Activated T-cell treated with anti-CD3 and anti-CD28 coated beads, Interleukin-2, amount 50 U/mL, for 24 hours (primary cell): ENCODE measurements at places on chromosomes 5 and 9.

- no peak for DNase-seq
- no peaks in the 10 kb centered on the region for H3K36me3 ChIP-seq
- H3K4me1 ChIP-seq: no peaks in the 10 kb centered on the region
- no peak overlapping the region for H3K4me3 ChIP-seq
- no peaks in the 10 kb centered on the region for H3K27me3 ChIP-seq
- no peak overlapping the region for H3K27ac ChIP-seq
These were observed 1126.7 kb upstream of the CDH9 start for GRCh38 chr5:28165096-28165495.

GRCh38 chr5:2204366-2205184 lies 321.9 kb upstream of the IRX4 start:
- no peak for DNase-seq
- H3K4me1 ChIP-seq: no peaks in the 10 kb centered on the region
- H3K27ac ChIP-seq: no peak overlapping the region
- H3K36me3 ChIP-seq: no peaks in the 10 kb centered on the region
- H3K4me3 ChIP-seq: no peak overlapping the region
- peaks cover 31% of the 10 kb centered on the region for H3K27me3 ChIP-seq

GRCh38 chr5:11261241-11261640 lies 500.2 kb upstream of the DAP start:
- no peaks in the 10 kb centered on the region for H3K4me1 ChIP-seq
- peaks cover 4% of the 10 kb centered on the region for H3K27me3 ChIP-seq
- no peak for DNase-seq
- H3K4me3 ChIP-seq: no peak overlapping the region
- no peaks in the 10 kb centered on the region for H3K36me3 ChIP-seq

- no peaks in the 10 kb centered on the region for H3K36me3 ChIP-seq
- no peak for DNase-seq
- no peak overlapping the region for H3K27ac ChIP-seq
- no peaks in the 10 kb centered on the region for H3K4me1 ChIP-seq
- no peak overlapping the region for H3K4me3 ChIP-seq
These were observed 102.7 kb downstream of the DPYSL3 start for GRCh38 chr5:147407094-147407681.

DNA sequence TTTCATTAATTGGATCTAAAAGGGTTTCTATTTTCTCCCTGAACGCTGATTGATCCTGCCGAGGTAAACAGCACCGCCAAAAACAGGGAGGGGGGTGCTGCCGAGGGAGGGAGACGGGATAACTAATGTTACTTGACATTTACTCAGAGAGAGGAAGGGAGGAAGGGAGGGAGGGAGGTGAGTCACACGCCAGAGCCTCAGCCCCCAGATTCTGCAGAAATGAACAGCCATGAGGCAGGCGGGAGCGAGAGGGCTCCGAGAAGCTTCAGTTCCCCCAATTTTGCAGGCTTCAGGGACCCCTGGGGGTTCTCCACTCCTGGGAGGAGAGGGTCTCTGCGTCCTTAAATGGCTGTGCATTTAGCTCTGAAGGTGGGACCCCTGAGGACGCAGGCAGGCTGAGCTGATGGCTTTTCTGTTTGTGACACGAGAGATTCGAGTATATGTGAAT lies 59.1 kb upstream of the IER5L start:
- H3K27me3 ChIP-seq: no peaks in the 10 kb centered on the region
- H3K4me3 ChIP-seq: peak overlapping the region; percentile 75
- H3K36me3 ChIP-seq: no peaks in the 10 kb centered on the region
- DNase-seq: peak; percentile 83

DNA sequence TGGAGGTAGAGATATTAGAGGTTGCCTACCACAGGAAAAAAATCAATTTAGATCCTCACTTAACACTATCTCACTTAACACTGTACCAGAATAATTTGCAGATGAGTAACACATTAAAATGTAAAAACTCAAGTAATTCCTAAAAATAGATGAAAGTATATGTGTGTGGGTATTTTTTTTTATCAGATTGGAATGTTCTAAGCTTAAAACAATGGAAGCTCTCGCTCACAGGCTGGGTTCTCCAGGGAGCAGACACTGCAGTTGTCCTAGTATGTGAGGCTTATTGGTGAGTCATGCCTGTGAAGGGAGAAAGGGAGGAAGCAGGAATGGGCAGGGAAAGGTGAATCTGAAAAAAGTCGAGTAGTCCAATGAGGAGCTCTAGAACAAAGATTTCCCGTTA lies 181.3 kb upstream of the ZNF608 start:
- no peak overlapping the region for H3K4me3 ChIP-seq
- H3K27ac ChIP-seq: no peak overlapping the region
- no peaks in the 10 kb centered on the region for H3K36me3 ChIP-seq
- DNase-seq: no peak
- H3K4me1 ChIP-seq: no peaks in the 10 kb centered on the region

GRCh38 chr5:68482199-68482598 lies 266.6 kb downstream of the PIK3R1 start:
- no peaks in the 10 kb centered on the region for H3K36me3 ChIP-seq
- H3K27ac ChIP-seq: no peak overlapping the region
- H3K4me3 ChIP-seq: no peak overlapping the region
- DNase-seq: no peak
- H3K4me1 ChIP-seq: no peaks in the 10 kb centered on the region

DNA sequence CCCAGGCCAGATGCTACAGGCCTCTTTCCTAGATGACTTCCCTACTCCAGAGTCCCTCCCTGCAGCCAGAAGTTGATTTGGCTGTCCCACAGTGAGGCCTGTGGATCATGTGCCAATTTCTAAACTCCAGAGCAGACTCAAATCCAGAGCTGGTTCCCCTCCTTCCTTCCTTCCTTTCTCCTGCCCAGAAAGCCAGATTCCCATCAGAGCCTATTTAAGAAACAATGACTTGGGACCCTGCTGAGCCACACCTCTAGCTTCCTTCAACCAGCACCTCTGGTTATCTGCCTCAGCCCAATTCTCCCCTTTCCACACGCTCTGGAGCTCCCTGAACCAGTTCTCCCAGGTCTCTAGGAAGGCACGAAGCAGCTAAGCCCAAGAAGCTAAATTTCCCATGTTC lies 7.2 kb downstream of the FAM219A start:
- peak overlapping the region; percentile 11 for H3K27ac ChIP-seq
- DNase-seq: no peak
- H3K36me3 ChIP-seq: no peaks in the 10 kb centered on the region
- H3K4me1 ChIP-seq: peaks cover 27% of the 10 kb centered on the region
- H3K4me3 ChIP-seq: no peak overlapping the region

GRCh38 chr5:34682926-34683623 lies 26.9 kb downstream of the RAI14 start:
- peaks cover 8% of the 10 kb centered on the region for H3K27me3 ChIP-seq
- H3K36me3 ChIP-seq: no peaks in the 10 kb centered on the region
- no peak overlapping the region for H3K4me3 ChIP-seq
- no peak overlapping the region for H3K27ac ChIP-seq
- H3K4me1 ChIP-seq: peaks cover 14% of the 10 kb centered on the region

GRCh38 chr5:58201922-58202648 lies 257.8 kb downstream of the PLK2 start:
- no peaks in the 10 kb centered on the region for H3K4me1 ChIP-seq
- peaks cover 11% of the 10 kb centered on the region for H3K27me3 ChIP-seq
- no peak overlapping the region for H3K4me3 ChIP-seq
- H3K36me3 ChIP-seq: no peaks in the 10 kb centered on the region

DNA sequence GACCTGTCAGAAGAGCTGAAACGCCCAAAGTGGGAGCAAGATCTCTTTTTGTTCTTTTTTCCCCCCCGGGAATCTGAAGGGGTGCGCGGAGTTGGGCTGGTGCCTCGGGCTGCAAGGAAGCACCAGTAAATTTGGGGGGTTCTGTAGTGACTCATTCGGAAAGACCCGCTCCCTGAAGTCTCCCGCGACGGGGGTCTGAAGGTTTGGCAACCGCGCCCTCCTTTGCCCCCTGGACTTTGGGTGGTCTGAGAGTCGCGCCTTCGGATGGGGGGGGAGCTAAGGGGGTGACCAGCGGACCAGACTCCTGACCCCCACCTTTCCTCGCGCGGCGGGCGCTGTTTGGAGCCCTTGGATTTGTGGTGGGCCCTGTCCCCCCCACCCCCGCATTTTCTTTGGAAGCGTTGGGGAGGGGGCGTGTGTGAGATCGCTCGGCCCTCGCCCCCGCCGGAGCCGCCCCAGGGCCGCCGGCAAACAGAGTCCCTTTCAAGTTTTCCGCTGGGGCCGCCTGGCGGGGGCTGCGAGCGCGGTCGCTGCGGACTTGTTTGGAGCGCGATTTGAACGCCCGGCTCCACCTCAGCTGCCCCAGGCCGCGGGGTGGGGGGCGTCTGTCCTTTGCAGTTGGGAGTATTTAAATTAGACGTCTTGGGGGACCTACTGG lies 2.0 kb downstream of the CXXC5 start:
- DNase-seq: peak; percentile 48
- H3K27ac ChIP-seq: peak overlapping the region; percentile 57
- peaks cover 46% of the 10 kb centered on the region for H3K4me1 ChIP-seq
- peaks cover 80% of the 10 kb centered on the region for H3K27me3 ChIP-seq
- H3K4me3 ChIP-seq: peak overlapping the region; percentile 78

DNA sequence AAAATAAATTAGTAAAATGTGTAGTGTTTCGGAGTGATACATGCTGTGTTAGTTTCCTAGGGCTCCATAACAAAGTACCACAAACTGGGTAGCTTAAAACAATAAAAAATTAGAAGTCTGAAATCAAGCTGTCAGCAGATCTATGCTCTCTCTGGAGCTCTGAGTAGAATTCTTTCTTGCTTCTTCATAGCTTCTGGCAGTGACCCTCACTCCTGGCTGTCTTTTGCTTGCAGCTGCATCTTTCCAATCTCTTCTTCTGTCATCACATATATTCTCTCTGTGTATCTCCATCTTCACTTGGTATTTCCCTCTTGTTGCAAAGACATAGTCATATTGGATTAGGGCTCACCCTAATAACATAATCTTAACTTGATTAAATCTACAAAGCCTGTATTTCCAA lies 37.6 kb upstream of the PLCXD3 start:
- H3K36me3 ChIP-seq: no peaks in the 10 kb centered on the region
- no peak overlapping the region for H3K4me3 ChIP-seq
- no peaks in the 10 kb centered on the region for H3K4me1 ChIP-seq

DNA sequence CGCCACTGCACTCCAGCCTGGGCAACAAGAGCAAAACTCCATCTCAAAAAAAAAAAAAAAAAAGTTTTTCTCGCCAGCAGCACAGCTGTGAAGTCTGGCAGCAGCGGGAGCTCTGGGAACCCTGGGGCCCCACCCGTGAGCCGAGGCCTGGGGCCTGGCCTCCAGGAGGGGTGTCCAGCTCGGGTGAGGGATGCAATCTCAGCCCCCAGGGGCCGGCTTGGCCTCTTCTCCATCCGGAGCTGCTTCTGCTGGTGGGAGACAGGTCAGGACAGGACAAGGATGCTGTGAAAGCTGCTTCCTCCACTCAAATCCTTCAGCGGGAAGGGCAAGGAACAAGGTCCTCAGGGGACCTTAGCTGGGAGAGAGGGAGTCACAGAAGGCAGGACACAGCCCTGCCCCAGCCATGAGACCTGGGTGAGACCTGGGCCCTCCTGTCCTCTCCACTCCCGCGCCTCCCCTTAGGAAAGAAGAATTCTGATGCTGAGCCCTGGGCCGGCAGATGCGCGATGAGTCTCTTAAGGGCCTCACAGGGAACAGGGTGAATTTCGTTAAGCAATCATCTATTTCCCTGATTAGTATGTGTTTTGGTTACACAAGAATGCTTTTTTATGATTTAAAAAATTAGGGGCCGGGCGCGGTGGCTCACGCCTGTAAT lies 30.6 kb downstream of the PLPP7 start:
- H3K36me3 ChIP-seq: no peaks in the 10 kb centered on the region
- H3K27me3 ChIP-seq: no peaks in the 10 kb centered on the region
- no peak overlapping the region for H3K27ac ChIP-seq
- no peak for DNase-seq
- no peaks in the 10 kb centered on the region for H3K4me1 ChIP-seq

GRCh38 chr9:95722141-95722540 lies 153.3 kb upstream of the ERCC6L2 start:
- no peaks in the 10 kb centered on the region for H3K27me3 ChIP-seq
- H3K4me3 ChIP-seq: no peak overlapping the region
